Endothelial cell of umbilical vein (primary cell): ENCODE measurements at places on chromosomes 1 and 21. TPM values are rescaled to one million over a fixed set of nuclear protein-coding genes. Genes with fewer than 3 reads are reported as not detected.

Gene LYSMD1
- 6.4 and 8.2 TPM in 2 replicates for total RNA-seq

Gene SPATA46
- not detected in 2 replicates for total RNA-seq

Gene USH2A
- total RNA-seq = not detected in 2 replicates

Gene CD52
- not detected in 2 replicates for total RNA-seq

Gene CYP4A22
- total RNA-seq = not detected in 2 replicates

Gene CSF3R
- not detected in 2 replicates for total RNA-seq
